ENCODE measurements at places on chromosomes 11 and 22.

DNA sequence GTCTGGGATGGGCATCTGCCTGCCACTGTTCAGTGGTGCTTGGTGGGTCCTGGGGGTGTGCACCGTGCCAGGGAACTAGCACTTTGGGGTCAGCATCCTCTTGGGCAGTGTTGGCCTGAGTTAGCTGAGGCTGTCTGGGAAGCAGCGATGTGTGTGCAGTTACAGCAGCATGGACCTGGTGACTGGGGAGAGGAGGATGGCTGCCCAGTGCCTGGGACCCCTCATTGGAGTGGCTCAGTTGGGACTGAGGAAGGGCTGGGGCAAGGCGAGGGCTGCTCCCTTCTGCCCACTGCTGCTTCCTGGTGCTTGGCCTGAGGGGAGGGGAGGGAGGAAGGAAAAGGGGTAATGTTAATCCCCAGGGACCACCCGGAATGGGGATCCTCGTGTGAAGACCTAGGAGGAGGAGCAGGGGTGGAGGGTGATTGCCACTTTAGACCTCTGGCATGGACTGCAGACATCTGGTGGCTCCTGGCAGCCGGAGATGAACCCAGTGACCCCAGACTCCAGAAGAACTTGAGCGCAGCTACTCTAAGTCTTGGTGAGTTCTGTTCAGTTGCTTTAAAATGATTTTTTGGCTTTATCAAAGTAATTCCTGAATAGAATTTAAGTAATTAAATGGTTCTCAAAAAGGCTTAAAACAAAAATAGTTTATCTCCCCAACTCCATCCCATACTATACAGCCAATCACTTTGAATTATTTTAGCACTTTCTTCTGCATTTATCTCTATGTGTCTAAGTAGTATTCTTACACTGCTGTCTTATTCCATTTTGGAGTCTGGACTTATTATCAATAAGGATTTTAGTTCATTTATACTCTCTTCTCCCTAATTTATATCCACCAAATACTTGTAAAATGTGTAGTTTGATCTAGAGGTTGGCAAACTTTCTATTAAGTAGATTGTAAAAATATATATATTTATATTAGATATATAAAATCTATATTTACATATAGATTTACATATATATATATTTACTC is 15.4 kb upstream of the TMEM191C start:
- no peak for DNase-seq

DNA sequence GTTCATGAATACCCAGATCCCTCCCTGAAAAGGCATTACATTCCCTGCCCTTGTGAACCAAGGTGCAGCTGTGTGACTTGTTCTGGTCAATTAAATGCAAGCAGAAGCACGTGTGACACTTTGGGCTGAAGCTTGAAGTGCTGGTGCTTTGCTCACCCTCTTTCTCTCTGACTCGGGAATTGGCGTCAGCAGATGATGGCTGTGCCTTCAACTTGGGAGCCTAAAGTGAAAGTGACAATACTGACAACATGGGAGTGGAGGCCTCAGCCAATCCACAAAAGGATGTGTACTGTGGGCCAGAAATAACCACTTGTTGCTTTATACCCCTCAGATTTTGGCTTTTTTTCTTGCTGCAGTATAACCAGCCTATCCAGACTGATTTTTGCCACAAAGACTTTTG is 148.3 kb upstream of the THY1 start:
- DNase-seq: no peak

GRCh38 chr11:27218421-27219038 is 144.5 kb downstream of the CCDC34 start:
- DNase-seq: no peak

DNA sequence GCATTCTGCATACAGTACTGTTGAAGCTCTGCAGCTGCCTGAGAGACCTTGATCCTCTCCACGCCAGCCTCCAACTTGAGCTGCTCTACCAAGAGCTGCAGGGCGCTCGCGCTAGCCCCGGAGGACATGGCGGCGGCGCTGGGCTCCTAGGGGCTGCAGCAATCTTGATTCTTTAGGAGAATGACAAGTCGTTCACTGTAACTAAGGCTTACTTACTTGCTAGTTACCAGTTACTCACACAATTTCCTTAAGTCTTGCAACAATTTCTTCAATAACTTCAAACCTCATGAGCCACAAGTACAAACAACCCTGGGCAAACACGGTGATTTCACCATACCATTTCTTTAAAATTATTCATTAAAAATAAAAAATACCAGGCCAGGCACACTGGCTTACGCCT is 21.9 kb downstream of the SBF2 start:
- DNase-seq: no peak

GRCh38 chr22:32222991-32223390 is 18.1 kb upstream of the RFPL2 start:
- no peak for DNase-seq

- no peak for DNase-seq
These were observed 68.7 kb downstream of the MN1 start for GRCh38 chr22:27732841-27733240.

DNA sequence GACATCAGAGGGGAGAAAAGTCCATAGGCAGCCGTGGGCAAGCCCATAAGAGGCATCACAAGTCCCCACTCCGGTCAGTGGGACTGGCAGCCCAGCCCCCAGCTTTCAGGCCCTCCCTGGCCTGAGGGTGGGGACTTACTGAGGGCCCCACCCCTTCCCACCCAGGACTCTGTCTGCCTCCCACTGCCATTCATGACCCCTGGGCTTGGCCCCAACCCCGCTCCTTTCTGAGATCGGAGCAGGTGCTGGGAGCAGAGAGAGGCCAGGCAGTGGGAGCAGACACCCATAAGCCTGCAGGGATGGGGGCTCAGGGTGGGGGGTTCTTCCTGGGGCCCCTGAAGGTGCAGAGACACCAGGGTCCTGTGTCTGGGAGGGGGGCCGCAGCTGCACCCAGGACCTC is 5.1 kb downstream of the UPK2 start:
- no peak for DNase-seq

DNA sequence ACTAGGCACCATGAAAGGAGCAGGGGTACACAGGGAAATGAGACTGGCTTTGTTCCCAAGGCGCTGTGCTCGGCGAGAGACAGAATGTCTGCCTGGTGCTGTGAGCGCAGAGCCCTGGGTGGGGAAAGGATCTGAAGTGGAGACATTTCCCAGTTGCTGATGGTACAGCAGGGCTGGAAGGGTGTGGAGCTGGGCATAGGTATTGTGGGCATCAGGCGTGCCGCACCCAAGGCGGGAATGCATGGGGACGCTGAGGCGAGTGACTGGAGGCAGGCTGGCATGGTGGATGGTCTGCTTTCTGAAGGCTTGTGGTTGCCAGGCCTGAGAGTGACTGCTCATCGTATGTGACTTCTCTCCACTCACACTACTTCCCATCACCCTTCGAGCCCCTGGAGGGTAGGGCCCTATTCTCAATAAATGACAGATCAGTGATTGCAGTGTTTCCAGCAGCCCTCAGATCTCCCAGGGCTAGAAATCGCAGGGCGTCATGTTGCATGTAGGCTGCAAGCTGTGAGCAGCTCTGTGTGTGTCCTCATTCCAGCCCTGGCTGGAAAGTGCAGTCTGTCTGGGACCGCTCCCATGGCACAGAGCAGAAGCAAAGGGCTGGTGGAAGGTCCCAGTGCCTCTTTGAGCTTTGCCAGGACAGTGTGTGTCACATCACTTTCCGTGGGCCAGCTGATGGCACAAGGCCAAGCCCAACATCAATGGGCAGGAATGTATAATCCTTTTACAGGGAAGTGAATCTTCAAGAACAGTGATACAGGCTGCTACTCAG is 67.7 kb downstream of the TBC1D22A start:
- no peak for DNase-seq

- DNase-seq: no peak
These were observed 34.6 kb downstream of the GGTLC2 start for GRCh38 chr22:22678970-22679369.

DNA sequence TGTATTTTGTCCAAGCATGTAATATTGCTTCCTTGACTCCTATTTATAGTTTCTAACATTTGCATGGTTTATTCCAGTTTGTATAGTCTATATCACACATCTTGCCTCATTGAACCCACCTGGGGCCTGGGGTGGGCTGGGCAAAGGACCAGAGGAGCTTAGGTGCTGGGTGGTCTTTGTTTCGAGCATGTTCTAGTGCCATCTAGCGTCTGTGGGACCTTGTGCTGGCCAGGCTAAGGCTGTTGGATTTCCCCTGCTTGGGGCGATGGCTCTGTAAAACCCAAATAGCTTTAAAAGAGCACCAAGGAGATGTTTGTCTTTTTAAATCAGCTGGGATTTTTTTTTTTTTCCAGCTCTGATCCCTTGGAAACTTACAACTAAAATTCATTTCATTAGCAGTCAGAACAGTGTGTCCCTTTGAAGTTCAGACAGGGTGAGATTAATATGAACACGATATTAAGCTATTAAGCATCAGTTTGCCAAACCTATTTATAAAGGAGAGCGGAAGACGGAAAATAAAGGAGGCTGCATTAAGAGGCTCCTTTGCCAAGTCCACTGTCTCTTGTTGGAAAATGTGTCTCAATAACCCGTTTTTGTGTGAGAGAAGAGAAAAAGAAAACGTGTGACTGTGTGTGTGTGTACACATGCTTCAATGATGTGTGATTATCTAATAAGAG is 157.4 kb downstream of the COMMD9 start:
- DNase-seq: peak; percentile 55

DNA sequence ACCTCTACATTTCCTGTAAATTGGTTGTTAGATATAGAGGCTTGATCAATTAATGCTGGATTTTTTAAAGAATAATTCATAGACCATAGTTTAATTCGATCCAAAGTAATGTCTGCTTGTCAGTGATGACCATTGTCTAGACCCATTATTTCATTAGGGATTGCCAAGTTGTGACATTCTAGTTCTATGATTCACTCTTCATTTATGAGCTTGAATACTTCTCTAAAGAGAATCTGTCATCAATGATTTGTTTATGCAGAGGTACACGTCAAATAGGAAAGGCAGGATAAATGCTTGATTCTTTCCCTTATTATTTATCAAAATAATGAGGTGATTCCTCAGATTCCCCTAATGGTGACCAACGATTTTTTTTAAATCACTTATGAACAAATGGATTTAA is 24.0 kb upstream of the ROBO3 start:
- no peak for DNase-seq

DNA sequence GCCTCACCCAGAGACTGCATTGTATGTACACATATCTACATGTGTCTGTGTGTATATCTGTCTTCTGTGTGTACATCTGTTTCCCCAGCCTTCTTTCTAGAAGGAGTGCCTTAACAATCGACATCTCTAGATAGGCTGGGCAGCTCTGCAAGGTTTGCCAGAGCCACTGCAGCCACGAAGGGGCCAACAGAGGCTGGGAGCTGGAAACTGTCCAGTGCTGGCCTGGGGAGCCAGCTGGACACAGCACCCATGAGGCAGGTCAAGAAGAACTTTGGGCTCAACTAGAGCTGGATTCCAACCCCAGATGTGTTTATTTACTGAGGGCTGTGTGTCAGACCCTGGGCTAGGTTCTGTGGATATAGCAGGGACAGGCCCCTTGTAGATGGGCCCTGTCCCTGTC is 3.3 kb downstream of the SGSM1 start:
- DNase-seq: no peak

DNA sequence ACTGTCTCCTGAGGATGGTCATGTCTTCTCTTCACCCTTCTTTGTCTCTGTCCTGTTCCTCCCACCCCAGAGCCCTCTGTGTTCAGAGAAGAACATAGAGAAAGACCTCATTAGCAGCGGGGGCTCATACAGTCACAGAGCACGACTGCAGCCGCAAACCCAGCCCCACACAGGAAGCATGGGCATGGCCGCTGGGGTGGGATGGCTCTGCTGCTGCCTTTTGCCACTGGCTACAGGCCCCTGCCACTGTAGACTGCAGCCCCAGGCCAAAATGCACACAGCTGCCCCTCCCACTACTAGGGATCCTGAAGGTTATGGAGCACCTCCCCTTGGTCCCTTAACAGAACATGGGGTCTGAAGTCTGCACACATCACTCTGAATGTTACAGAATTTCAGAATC is 34.9 kb upstream of the KLHL35 start:
- DNase-seq: no peak

DNA sequence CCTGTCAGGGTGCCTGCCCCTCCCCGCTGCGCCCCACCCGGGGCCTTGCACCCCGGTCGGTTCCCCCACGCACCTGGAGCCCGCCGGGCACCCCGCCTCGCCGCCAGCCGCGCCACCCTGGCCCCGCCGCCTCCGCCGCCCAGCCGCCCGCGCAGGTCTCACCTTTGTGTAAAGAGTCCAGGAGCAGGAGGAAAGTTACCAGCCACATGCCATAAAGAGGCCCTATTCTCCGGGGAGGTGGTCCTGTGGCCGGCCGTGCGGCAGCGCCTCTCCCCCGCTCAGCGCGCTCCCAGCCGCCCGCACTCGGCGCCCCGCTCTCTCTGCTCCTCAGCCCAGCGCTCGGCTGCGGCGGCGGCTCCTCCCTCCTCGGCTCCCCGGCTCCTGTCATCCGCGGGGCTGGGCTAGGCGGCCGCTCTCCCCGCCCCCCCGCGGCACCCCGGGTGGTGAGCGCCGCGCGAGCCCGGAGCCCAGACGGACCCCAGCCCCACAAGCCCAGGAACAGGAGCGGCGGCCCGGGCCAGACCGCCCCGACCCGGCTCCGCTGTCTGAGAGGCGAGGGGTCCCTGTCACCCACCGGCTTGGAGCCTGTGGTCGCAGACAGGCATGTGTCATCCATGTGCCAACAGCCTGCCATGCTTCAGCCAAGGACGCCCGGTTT is at the start of gene DSCAML1:
DSCAML1 (minus strand) TSS at position 345 of the 658 bp plus-strand sequence; CDS start at position 208, 137 bp downstream.
- DNase-seq: no peak

DNA sequence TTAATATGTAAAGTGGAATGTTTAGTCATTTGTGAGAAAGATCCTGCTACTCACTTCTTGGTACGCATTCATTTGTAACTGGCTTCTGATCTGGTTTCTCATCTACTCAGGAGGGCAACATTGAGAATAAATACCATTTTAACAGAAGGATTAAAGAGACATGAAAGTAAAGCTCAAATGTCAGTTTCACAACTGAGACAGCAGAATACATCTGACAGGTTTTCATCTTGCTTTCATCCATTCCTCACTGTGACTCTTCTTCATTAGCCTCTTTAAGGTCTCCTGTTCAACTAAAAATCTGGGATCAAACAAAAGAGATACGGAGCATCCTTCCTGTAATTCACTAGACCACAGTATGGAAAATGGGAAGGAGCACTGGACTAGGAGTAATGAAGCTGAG is 31.4 kb upstream of the CCDC89 start:
- DNase-seq: no peak

DNA sequence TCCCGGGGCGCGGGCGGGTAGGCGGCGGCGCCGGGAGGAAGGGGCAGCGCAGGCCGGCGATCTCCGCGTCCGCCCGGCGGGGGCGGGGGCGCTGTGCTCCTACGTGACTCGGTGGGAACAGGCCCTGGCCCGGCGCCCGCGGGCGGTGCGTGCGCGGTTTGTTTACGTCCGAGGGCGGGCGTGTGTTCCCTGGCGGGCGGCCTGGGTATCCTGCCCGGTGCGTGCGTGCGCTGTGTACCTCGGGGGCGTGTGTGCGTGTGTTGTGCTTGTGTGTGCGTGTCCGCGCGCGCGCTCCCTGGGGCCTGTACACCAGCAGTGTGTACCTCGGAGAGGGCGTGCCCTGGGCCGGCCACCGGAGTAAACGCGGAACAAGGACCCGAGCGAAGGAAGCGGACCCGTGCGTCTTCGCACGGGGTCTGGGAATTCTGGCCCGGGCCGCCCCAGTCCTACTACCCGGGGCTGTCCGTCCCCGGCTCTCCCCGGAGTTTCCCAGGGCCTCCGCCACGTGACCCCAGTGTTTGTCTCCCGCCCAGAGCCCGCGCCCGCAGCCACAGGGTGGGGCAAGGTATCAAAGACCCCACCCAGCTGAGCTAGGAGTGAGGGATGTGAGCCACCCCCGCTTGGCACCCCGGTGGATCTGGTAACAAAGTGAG is 769 bp downstream of the MAFF start:
- peak; percentile 90 for DNase-seq

Measured in breast epithelium (tissue), 4 donors.